ENCODE measurements at places on chromosomes 5 and 9. TPM values are rescaled to one million over a fixed set of nuclear protein-coding genes. Genes with fewer than 3 reads are reported as not detected.

NPM1 gene
- 342 TPM for total RNA-seq

MCIDAS gene
- not detected for total RNA-seq

ABITRAM gene
- total RNA-seq: 17.5 TPM

TRIM7 gene
- total RNA-seq: 10.8 TPM

HAVCR2 gene
- total RNA-seq: 2.6 TPM

PCDHB8 gene
- 2.1 TPM for total RNA-seq

C9 gene
- total RNA-seq: not detected

SMARCA2 gene
- 101 TPM for total RNA-seq

FSTL4 gene
- not detected for total RNA-seq

DNA sequence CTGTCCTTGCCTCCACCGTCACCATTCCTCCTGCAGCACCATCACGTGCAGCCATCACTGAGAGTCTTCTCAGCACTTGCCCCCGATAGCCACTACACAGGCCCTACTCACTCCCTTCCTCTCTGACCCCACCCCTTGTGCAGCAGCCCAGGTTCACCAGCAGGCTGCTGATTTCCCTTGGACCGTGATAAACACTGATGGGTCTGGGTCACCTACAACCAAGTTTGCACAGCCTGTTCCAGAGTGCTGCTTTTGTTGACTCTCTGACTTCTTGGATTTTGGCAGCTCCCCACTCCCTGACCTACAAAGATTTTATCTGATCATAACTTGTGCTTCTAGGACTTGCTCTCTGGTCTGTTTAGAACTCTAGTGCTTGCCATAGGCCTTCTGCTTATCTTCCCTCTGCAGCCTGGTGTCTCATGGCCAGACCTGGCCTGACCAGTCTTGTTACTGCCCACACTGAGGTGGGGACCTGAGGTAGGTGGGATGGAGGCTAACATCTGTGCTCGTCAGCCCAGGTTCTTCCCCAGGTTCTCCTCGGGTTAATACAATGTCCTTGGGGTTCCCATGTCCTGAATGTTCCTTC is 109.3 kb downstream of the TARS1 start:
- DNase-seq: no peak

DNA sequence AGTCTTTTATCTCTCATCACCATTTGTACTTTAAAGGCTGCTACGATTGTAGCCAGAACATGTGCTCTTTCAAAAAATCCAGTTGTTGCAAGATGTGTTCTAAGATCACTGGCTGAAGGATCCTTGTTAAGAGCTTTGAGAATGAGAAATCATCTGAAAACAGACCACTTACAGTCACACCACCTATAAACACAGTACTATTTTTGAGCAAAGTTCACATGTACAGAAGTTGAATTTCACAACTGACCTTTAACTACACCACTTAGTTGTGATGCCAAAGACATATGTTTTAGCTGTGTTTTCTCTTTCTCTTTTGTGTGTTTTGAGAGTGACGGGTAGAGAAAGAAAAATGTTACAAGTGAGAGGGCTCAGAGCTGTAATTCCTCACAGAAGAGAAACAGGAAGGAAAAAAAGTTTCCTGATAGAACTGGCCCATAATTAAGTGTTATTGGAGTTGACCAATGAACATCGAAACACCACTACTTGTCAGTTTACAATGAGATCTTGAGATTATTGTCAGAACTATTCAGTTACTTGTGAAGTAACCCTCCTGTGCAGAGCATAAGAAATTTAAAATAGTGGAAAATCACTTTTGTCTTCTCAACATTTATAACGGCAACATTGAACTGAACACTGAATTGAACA is 245.4 kb downstream of the MLLT3 start:
- DNase-seq: no peak

- no peak for DNase-seq
These were observed 75.3 kb downstream of the LHFPL2 start for GRCh38 chr5:78573318-78573717.

DNA sequence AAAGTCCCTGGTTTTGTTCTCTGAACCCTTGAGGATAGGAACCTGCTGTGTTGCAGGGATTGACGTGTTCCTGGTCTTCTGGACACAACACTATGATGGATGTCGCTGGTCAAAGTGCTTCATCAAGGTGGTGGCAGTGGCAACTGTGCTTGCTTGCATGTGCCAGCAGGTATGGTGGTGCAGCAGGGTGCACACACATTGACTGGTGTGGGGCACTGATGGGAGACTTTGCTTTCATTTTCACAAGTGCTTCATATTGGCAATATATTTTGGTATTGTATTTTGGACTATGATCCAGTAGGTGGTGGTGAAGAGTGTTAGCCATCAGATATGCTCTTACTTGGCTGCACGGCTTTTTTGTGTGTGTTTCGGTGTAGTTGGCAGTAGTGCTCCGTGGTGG is 479.8 kb upstream of the CTNND2 start:
- no peak for DNase-seq

GRCh38 chr5:15010936-15011335 is 139.4 kb upstream of the ANKH start:
- no peak for DNase-seq

DNA sequence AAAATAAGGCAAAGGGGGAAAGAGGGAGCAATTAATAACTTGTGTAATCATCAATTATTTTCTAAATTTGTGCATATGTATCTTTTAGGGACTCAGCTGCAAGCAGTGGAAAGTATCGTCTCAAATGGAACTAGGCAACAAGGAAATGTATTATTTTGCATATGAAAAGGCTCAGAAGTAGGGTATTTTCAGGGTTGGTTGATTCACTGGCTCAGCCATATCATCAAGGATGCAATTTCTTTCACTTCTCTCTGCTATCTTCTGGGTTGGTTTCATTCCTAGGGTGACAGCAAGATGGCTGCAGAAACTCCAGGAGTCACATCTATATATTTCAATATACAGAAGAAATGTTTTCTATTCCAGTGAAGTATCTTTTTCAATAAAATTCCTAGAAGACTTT is 509.8 kb downstream of the DMAC1 start:
- DNase-seq: no peak

GRCh38 chr9:97863314-97863713 is 10.3 kb downstream of the FOXE1 start:
- no peak for DNase-seq

DNA sequence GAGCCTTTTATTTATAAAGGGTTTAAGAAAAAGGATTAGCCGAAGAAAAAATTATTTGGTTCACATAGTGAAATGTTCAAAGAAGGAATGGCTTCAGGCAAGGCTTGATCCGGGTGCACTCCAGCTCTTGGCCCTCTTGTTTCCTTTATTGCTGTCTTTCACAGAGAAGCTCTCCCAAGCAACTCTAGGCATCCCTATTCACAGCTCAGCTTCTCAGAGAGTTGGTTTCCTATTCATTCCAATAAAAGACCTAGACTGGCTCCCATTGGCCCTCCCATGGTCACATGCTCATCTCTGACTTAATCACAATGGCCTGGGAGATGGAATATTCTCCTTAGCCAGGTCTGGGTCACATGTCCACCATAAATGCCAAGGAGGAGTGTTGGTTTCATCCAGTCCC is 9.4 kb upstream of the FGFR4 start:
- DNase-seq: no peak

DNA sequence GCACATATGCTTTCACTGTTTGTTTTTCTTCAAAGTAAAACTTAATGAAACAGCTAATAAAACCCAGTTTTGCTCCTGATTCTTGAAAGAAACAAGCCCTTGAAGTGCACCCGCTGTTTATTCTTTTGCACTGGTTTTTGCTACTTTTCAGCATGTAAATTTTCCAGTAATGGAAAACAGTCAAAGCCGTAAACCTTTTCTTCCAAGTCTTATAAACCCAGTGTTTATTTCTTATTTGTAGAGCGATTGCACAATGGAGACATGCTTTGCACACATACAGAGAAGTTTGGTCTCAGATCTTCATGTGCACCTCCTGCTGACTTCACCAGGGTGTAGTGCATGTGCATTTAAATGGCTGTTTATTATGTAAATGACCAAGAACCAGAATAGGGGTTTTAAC is 51.8 kb downstream of the ATG10 start:
- no peak for DNase-seq

DNA sequence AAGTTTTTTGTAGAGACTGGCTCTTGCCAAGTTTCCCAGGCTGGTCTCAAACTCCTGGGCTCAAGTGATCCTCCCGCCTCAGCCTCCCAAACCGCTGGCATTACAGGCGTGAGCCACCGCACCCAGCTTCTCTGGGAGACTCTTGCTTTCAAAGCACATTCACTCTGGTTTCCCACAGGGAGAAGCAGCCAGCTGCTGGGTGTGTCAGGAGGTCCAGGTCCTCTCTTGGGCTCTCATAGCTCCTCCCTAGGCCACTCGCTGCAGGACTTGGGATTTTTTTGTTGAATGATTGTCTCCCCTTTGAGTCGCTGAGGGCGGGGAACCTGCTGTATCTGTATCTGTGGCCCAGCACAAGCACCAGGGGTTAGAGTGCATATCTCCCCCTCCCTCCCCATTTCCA is 68.4 kb upstream of the RAPGEF1 start:
- no peak for DNase-seq

- no peak for DNase-seq
These were observed 121.1 kb downstream of the NUDT12 start for GRCh38 chr5:103441523-103441922.

DNA sequence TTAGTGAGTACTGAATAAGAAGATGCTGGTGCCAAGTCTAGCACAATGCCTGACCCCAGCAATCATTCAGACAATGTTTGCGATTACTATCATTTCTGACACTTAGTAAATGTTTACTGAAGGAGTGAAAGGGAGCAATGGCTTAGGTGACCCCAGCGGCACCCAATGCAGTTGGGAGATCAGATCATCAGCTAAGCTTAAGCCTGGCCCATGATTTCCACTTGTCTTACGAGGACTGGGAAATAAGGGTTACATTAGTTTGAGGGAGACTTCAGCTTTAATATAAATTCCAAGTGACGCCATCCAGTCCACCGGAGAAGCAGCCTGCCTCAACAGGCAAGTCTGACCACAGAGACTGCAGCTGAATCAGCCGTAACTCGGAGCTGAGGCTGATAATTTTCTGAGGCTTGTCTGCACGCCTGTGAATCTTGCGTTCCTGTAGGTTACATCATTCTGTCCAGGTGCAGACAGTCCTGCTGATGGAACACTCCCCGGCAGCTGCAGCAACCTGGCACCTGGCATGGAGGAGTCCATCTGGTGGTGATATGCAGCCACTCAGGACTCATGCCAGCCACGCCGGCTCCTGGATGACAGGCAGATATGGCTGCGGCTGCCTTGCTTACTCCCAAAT is 34.9 kb upstream of the FGF1 start:
- DNase-seq: peak; percentile 72

DNA sequence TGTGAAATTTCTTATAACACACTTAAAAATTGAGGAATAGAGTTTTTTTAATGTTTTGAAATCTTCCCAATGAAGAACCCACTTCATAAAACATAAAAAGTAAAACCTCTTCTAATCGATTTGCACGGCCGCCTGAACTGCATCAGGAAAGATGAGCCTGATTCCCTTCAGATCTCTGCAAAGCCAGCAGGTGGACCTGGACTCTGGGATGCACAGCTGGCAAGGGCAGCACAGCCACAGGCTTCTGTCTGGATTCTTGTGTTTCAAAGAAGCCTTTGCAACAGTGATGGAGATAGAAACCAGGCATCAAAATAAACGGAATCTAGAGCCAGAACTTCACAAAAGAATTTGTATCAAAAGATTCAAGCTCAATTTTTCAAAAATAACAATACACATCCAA is 36.0 kb upstream of the SPATA31C2 start:
- no peak for DNase-seq

DNA sequence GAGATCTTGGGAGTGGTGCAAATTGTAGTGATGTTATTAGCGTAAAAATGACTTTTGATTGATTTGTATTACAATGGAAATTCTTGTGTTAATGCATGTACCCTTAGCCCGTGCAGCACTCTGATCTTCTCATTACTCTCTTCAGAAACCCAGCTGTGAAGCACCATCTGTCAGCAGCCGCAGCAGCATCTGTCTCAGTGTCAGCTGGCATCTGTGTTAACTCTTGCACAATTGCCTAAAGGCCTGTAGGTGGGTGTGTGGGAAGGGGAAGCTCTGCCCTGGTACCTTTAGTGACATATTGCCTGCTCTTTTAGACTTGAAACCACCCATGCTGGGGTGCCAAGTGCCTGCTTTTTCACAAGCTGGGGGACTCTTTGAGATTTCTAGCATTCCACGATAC is 101.3 kb downstream of the FBXL7 start:
- DNase-seq: no peak

DNA sequence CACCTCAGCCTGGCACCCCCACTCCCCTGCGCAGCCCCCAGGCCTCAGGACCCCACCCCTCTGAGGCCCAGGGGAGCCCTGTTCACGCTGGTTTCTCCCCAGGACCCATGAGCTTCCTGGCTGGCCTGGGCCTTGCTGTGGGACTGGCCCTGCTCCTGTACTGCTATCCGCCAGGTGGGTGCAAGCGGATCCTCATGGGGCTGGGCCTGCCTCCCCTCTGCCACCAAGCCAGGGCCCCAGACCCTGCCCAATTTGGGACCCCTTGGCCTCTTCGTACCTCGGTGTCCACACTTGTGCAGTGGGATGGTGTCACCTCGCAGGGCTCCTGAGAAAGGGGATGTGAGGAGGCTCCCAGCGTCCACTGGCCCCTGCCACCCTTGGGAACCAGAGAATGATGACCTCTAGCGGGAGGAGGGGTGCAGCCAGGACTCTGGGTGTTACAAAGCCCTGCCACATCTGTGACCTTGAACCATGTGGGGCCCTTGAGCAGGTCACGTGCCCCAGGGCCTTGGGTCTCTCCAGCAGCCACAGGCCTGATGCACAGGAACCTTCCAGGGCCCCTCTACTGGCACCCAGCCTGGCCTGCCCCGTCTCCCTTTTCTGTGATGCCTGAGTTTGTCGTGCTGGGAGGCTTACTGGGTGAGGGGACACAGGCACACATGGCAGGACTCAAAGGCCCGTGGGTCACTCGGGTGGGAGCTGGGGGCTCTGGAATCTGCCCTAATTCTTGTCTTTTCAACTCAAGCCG is 16.3 kb downstream of the CARD19 start:
- DNase-seq: peak; percentile 43

GRCh38 chr5:159773062-159773924 is 143.0 kb upstream of the ADRA1B start:
- peak; percentile 86 for DNase-seq

- DNase-seq: no peak
These were observed 130.6 kb upstream of the ADRA1B start for GRCh38 chr5:159785656-159786055.
